GM12891 (cell line): ENCODE measurements at places on chromosomes 5 and 9.

DNA sequence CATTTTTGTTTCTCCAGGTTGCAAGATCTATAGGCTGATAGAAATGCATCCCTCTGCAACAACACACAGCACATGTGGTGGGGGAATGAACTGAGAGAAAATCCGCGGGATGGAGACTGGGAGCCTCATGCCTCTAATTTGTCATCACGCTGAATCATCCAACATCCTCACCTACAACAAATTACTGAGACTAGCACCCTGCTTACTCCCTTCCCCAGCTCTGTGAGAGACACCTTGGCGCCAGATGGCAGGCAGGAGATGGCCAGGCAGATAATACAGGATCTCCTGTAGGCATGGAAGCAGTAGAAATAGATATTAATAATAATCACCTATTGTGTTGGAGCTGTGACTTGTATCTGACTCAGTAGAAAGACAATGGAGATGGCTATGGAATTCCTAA, 276.9 kb downstream of the SEMA5A start:
- no peak for DNase-seq

DNA sequence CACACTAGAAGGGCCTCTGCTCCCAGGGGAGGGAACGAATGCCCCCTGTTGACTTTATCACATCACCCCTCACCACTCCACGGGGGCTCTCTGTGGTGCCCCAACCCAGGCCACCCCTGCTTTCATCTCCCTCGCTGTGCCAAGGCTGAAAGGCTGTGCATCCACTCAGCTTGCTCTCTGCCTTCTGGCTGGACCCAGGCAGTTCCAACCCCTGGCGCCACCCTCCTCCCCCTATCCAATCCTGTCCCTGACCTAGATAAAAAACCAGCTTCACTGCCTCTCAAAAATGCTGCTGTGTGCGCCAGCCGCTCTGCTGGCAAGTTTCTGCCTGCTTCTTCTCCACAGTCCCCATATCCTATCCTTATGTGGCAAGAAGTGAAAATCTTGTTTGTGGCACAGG, 22.4 kb upstream of the CORO2A start:
- DNase-seq, result no peak

DNA sequence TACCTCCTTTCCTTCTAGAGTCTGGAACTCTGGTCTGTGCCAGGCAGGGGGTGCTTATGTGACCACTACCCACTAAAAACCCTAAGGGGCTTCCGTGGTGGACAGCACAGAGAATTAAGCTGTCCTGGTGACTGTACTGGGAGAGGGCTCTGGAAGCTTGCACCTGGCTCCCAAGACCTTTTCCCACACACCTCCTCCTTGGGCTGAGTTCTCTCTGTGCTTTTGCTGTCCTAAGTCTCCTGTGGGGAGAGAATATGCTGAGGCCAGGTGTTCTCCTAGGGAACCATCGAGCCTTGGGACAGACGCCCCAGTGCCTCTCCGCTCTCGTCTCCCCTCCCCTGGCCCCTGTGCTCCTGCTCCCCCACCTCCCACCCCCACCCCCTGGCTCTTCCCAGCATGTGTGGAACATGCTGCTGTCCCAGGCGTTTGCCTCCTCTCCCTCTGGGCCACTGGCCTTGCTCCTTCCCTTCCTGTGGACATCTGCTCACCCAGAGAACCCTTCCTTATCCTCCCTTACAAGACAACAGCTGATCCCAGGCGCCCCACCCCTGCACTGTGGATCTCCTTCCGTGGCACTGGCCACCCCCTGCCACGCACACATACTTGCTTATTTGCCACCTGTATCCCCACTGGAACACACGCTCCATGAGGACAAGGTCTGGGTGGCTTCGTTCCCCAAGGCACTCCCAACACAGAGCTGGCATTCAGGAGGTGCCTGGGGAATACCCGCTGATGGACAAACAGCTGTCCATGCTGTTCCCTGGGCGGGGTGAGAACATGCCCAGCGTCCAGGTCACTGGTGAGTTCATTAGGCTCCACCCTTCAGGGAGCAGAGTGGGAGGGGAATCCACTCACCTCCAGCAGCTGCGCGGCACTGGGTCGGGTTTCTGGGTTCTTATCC, 83.0 kb downstream of the STK10 start:
- DNase-seq, result no peak

- no peak for DNase-seq
Observed at GRCh38 chr5:178078197-178079010, 34.9 kb upstream of the N4BP3 start.

DNA sequence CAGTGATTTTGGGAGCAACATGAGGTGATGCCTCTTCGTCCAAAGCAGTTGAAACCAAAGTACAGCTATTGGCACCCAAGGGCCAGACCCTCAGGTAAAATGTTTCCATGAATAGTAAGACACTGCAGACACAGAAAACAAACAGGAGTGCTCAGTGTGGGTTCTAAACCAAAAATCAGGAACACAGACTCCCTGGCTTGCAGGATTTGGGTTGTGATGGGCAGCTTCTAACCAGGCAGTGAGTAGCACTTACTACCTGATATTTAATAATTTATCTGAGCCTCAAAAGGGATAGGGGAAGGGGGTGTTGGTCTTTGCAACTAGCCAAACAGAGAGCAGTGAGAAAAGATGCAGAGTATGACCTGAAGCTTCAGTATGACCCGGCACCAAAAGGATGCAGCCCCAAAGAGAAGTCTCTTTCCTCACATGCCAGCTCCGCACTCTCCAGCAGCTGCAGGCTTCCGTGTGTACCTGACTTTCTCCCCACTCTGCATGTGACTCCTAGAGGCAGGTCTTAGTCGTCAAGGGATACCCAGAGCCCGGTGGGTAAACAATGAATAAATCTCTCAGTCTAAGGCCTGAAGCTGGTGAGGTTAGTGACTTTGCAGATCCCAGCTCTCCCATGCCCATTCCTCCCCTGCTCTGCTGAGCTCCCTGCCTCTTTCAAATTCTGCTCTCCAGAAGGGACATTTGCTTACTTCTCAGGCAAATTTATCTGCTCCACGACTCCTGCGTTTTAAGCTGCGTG, 105.4 kb upstream of the SPOCK1 start:
- no peak for DNase-seq

DNA sequence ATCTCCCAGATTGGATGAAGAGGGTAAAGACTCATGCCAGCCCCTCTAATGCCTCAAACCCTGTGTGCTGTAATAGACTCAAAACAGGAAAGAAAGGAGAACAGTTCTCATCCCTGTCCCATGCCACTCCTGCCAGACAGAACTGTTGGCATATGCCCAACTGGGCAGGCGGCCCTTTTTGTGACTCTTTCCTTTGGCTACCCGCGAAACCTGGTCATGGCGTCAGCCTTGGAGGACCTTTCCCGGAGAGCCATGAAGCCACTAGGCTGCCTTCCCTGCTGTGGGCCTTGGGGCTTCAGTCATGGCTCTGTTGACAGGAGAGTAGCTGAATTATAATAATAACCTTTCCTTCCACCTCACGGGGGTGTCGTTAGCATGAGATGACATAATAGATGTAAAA, 75.9 kb upstream of the SEMA6A start:
- DNase-seq, result no peak

- DNase-seq, result no peak
Observed at GRCh38 chr9:69673311-69673640, 1.1 kb upstream of the APBA1 start.

GRCh38 chr5:53582225-53582624, 21.8 kb downstream of the NDUFS4 start:
- no peak for DNase-seq

DNA sequence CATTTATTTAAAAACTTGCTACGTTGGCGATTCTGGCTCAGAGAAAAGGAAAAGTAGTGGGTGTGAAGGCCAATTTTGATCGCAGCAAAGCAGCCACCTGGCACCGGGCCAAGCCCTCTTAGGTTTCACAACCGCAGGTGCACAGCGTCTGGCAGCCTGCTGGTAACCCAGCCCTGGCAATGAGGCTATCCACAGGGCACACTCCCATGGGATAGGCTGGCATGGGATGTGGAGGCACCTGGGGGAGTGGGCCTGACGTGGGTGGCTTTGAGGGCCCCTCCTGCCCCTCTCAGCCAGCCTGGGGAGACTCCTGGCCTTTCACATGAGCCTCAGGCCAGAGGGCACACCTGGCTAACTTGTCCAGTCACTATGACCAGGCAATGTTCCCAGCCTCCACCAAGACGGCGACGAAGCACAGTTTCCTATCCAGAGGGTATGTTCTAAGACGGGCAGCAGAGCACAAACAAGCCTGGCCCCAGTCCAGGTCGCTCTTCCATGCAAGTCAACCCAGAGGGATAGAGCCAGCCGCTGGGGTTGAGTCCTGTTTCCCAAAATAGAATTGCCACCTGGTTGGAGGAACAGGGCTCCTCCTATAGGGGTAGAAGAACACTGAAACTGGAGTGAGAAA, 19.0 kb downstream of the CMBL start:
- DNase-seq, result peak; percentile 47

DNA sequence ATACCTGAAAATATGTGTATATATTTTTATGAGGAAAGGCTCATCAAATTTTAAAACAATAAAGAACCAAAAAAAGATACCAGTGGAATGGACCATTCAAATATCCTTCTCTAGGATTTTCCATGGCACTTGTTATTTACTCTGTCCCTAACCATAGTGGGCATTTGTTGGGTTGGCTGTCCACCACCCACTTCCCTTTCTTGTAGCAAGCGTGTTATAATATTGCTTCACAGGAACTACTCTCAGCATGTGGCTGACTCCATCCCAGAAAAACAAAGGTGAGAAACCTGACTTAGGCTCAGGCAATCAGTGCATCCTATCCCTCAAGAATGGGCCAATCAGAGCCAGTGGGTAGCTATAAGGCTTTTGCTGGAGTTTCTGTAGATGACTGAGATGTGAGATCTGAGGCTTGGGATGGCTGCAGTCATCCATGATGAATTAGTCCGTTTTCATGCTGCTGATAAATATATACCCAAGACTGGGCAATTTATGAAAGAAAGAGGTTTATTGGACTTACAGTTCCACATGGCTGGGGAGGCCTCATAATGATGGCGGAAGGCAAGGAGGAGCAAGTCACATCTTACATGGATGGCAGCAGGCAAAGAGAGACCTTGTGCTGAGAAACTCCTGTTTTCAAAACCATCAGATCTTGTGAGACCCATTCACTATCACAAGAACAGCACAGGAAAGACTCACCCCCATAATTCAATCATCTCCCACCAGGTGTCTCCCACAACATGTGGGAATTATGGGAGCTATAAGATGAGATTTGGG, 17.2 kb downstream of the C5orf63 start:
- DNase-seq, result no peak

GRCh38 chr9:70901013-70901412, 220.4 kb downstream of the TRPM3 start:
- DNase-seq, result no peak

- no peak for DNase-seq
Observed at GRCh38 chr9:98365227-98365669, 109.8 kb upstream of the TBC1D2 start.

GRCh38 chr5:135115591-135115990, 81.6 kb upstream of the PITX1 start:
- no peak for DNase-seq

- no peak for DNase-seq
Observed at GRCh38 chr5:102918986-102919610, 164.0 kb downstream of the PAM start.

- DNase-seq, result no peak
Observed at GRCh38 chr9:2338777-2339365, 282.7 kb upstream of the VLDLR start.

DNA sequence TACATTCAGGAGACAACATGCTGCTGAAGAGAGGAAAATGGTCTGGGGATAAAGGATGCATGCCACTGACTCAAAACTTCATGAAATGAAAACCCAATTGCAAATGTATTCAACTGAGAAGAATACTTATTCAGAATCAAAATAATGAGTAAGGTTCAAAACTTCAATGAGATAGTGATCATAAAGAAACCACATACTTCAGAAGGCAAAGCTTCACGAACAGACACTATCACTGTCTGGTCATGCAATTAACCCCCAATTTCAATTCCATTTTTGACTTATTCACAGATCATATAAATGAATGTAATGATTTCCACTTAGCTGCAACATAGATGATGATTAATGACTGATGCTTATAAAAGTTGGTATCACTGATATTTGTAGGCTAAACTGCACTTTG, 33.0 kb upstream of the CTNNAL1 start:
- DNase-seq, result no peak

GRCh38 chr9:7982907-7983306, 183.3 kb upstream of the DMAC1 start:
- no peak for DNase-seq

DNA sequence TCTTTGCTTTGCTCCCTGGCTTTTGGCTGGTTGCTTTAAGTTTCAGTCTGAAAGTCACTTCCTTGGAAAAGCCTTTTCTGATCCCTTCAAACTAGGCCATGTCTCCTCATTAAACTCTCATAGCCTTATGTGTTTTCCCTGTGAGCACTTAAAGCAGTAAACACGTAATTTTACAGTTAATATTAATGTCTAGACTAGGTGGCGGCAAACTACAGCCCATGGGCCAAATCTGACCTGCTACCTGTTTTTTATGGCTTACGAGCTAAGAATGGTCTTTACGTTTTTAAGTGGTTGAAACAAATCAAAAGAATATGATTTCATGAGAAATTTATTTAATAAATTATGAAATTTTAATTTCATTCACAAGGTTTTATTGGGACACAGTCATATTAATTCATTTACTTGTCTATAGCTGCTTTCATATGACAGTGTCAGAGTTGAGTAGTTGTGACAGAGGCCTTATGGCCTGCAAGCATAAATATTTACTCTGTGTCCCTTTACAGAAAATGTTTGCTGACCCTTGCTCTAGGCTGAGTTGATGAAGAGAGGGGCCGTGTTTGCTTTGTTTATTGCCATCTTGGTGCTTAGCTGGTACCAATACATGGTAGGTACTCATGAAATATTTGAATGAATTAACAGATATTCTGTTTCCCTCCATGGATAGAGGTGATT, 7.4 kb downstream of the SLC44A1 start:
- DNase-seq, result no peak

- peak; percentile 62 for DNase-seq
Observed at GRCh38 chr9:93183663-93184431, at the start of gene WNK2. Gene WNK2 (plus strand): TSS chr9:93184139. CDS start chr9:93184930, 791 bp downstream.
